ENCODE measurements at places on chromosomes 6 and 20. TPM values are rescaled to one million over a fixed set of nuclear protein-coding genes. Genes with fewer than 3 reads are reported as not detected.
A peak's percentile ranks its signal among the peaks of the same experiment; 100 is the strongest.

DNA sequence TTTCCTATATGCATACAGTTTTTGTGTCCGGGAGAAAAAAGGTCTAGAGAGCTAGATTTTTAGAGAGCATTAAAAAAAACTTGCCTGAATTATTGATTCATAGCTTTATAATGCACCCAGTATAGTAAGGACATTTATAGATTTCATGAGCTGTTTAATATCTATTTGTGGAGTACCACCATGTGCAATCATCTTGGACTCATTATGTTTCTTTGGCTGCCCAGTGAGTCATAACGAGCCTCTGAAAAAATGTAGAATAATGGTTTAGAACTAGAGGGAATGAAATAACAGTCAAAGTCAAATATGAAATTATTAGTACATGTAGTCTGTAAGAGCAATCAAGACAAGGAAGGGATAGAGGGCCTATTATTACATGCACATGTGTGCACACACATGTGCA, 350.0 kb downstream of the CD83 start:
- no peak for DNase-seq

GRCh38 chr6:167331565-167331964, 6.7 kb downstream of the TTLL2 start:
- no peak for DNase-seq

LY6G6F gene
- not detected for total RNA-seq

FAM209B gene
- total RNA-seq, result 0.50 TPM

- DNase-seq, result no peak
These were observed 87.5 kb downstream of the SYNJ2 start for GRCh38 chr6:158068893-158069799.

DNA sequence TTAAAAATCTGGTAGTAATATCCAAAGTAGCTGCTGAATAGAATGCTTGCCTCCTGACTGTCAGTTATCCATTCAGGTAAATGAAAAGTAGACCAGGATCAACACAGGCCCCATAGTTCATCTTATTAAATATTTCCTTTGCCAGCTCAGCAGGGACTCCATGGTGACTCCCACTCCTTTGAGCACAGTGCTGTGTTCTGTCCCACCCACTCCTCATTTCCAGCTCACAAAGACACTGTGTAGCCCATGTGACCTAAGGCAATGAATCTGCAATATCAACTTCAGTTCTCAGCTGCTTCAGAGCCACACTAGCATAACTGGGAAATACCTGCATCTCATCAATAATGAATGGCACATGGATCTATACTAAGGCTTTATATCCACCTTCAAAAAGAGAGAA, 189.5 kb upstream of the MANEA start:
- DNase-seq, result no peak

GRCh38 chr6:6714953-6715352, 126.4 kb downstream of the LY86 start:
- no peak for DNase-seq

- no peak for DNase-seq
These were observed 8.0 kb upstream of the F13A1 start for GRCh38 chr6:6328451-6328850.

- no peak for DNase-seq
These were observed 4.9 kb upstream of the UBE2J1 start for GRCh38 chr6:89357390-89357789.

ZC3H12D gene
- 1.2 TPM for total RNA-seq

DNA sequence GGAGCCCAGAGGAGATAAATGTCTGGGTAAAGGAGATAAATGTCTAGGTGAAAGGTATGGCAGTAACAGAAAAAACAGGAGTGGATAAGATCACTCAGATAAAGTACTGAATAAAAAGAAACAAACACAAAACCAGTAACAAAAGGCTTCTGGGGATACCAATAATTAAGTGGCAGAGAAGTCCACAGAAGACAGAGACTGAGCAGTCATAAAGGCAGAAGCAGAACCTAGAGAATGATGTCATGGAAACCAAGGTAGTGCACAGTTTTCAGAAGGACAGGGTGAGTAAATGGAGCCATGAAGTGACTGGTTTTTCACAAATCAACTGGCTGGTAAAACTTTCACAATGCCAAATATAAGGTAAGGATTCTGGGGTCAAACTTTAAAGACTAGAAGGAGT, 80.9 kb upstream of the PLN start:
- no peak for DNase-seq

GRCh38 chr6:111731456-111732195, 125.9 kb upstream of the TRAF3IP2 start:
- DNase-seq, result no peak

GRCh38 chr20:42095221-42095620, 477.0 kb upstream of the CHD6 start:
- DNase-seq, result no peak

DNA sequence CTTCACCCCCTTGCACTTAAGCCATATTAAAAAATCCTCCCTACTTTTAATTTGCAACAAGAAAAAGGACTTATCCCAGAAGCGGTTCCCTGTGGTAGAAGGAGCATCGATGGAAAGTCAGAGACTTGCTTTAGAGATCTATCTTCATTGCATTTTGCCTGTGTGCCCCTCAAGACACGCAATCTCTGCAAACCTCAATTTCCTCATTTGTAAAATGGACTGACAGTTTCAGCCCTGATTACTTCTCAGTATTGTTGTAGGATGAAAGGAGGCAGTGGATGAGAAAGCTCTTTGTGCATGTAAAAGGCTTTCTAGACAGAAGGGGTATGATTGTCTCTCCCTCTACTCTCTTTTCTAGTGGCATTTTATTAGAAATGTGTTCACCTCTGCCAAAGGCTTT, 410.2 kb downstream of the CDC5L start:
- no peak for DNase-seq

PET117 gene
- 12.7 TPM for total RNA-seq

DNA sequence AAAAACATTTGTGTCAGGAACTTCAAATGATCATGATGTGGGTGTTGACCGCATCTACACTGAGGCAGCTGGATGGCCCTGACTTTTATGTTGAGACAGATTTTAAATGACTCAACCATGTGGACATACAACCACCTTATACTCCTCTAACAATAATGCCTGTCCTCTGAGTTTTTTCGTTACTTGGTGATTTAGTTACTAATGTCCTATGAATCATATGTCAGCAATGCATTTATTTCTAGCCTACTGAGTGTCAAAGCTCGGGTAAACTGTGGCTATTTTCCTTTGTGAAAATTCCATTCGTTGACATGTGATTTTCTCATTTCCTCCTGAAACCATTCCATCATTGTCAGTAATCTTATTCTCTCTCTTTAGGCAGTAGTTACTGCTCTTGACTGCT, 38.9 kb upstream of the NKX2-4 start:
- no peak for DNase-seq

GRCh38 chr20:10347086-10347880, 86.7 kb downstream of the MKKS start:
- no peak for DNase-seq

TMEM217 gene
- total RNA-seq, result 1.3 TPM

DNA sequence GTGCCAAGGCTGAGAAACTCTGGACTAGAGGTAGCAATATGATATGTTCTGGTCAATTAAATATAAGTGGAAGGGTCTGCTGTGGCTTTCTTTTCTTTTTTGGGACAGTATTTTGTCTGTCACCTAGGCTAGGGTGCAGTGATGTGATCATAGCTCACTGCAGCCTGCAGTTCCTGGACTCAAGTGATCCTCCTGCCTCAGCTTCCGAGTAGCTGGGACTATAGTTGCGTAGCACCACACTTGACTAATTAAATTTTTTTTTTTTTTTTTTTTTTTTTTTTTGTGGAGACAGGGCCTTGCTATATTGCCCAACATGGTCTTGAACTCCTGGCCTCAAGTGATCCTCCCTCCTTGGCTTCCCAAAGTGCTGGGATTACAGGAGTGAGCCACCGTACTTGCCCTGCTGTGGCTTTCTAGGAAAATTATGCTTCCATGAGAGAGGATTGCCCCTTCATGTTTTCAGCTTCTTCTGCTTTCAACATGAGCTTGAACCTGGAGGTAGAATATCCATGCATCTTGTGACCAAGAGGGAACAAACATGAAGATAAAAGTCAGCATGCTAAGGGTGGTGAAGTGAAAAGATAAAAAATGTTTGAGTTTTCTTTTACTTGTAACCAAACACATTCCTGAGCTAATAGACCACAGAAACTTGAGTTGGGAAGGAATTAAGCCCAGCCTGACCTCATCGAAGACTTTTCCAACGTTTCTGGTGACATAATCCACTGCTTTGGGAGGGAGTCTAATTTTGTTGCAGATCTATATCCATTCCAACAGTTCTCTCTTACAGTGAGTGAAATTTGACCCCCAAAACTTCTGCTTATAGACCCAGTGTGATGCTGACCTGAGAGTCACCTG, 75.1 kb downstream of the CARMIL1 start:
- no peak for DNase-seq

- DNase-seq, result no peak
These were observed 180.1 kb upstream of the MMS22L start for GRCh38 chr6:97462938-97463598.

GRCh38 chr6:2942914-2943563, 28.3 kb downstream of the SERPINB6 start:
- DNase-seq, result no peak

- no peak for DNase-seq
These were observed 32.8 kb downstream of the FAM83B start for GRCh38 chr6:54879188-54879985.

DNA sequence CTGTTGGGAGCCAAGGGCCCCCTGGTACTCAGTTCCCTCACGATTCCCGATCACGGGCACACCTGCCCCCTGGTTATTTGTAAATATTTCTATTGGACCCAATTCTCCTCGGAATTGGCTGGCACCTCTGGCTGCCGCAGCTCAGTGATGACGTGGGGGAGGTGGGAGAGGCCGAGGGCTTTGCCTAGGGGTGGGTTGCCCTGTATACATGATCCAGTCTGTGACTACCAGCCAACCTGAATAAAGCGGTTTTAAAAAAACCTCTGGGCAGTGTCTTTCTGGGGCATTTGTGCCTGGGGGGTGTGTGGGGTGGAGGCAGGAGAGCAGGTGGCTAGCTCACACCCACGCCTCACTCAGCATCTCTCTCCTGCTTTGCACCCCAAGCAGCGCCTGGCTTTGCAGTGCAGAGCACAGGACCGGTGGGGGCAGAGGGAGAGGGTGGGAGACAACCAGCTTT, 42.2 kb downstream of the VSTM2L start:
- no peak for DNase-seq

HLA-DRA gene
- 90.1 TPM for total RNA-seq

SNAP25 gene
- 370 TPM for total RNA-seq

PEX3 gene
- total RNA-seq, result 33.4 TPM

NKX2-4 gene
- total RNA-seq, result 0.11 TPM

DNA sequence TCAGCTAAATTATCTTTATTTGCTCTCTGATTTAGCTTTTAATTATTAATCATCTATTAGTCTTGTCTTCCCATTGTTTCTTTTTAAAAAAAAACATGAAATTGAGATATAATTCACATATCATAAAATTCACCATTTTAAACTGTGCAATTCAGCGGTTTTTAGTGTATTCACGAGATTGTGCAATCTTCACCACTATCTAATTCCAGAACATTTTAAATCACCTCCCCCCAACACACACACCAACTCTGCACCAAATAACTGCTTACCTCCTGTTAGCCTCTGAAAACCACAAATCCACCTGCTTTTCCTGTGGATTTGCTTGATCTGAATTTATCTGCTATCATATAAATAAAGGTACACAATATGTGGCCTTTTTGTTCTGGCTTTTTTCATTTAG, 8.8 kb upstream of the ABRACL start:
- DNase-seq, result no peak

GRCh38 chr20:47493963-47494293, 7.8 kb upstream of the NCOA3 start:
- no peak for DNase-seq

CST9L gene
- total RNA-seq, result not detected

ZNF512B gene
- total RNA-seq, result 24.2 TPM

- no peak for DNase-seq
These were observed 746.9 kb downstream of the TBC1D32 start for GRCh38 chr6:120587381-120587780.

DNA sequence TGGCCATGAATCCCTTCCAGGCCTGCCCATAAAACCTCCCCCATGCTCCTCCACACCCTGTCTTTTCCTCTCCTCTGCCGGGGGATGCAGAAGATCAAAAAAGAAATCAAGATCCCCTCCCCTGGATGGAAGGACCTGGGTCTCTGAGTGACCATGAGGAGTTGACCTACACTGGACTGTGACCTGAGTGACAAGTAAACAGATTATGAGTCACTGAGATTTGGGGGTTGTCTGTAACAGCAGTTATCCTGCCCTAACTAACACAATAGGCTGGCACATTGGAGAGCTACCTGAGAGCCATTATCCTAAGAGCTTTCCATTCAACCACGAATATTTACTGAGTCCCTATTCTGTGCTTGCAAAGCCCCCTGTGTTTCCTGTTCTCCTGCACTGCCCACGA, 28.4 kb upstream of the SIRPA start:
- DNase-seq, result no peak

GRCh38 chr6:104613416-104614001, 246.2 kb downstream of the HACE1 start:
- no peak for DNase-seq

GRCh38 chr6:109441069-109441816, 719 bp downstream of the SMPD2 start:
- DNase-seq, result peak; percentile 68

IMPG1 gene
- total RNA-seq, result 0.11 TPM

DNA sequence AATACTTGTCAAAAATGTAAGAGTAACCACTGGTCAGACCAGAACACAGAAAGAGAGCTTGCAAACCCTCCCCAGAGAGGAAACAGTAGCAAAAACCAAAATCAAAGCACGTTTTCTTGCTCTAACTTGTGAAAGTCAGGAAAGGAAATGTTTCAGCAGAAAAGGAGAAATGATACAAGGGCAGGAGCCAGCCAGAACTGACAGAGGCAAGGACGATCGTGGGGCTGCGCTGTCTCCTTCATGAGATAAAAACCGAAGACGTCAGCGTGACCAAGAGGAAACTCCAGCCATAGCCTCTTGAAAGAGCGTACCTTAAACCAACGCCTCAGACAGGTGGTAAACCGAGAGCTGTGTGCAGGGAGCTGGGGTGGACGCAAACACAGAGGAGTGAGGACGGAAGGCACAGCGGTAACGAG, 27.5 kb downstream of the LAMA5 start:
- DNase-seq, result no peak

DNA sequence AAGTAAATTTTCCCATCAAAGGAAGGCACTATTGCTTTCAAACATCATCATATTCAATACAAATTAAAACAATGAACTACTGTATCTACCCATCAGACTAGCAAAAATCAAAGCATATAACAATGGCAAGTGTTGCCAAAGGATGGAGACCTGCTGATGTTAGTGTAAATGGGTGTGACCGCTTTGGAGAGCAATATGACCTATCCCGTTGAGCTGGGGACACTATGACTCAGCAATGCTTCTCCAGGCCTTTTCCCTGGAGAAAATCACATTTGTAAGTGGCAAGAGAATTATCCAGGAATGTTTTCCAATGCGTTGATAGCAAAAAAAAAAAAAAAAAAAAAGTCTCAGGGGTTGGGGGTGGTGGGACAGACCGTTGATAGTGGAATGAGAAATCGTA, 46.1 kb downstream of the PHACTR3 start:
- no peak for DNase-seq
